Activated CD8-positive, alpha-beta memory T cell treated with anti-CD3 and anti-CD28 coated beads for 4 hours (primary cell): ENCODE measurements at places on chromosomes 2 and 18.

DNA sequence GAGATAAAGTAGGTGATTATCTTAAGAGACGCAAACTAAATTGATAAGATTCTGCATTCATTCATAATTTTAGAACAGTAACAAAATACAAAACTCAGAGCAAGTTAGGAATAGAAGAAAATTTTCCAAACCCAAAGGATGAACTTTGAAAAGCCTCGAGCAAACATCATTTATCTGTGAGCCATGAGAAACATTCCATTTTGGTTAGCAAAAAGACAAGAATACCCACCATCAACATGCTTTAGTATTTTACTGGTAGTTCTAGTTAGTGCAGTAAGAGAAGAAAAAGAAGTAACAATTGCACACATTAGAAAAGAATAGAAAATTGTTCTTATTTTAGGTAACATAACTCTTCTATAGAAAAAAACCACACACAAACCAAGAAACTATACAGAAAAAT is 291.3 kb upstream of the TCF4 start:
- DNase-seq, result no peak

GRCh38 chr2:28352104-28352503 is 40.6 kb upstream of the FOSL2 start:
- no peak for DNase-seq

- no peak for DNase-seq
Measured at GRCh38 chr2:16513626-16514025, 152.0 kb downstream of the CYRIA start.

- DNase-seq, result no peak
Measured at GRCh38 chr2:72148837-72149555, 1.3 kb upstream of the CYP26B1 start.

GRCh38 chr2:199778655-199779054 is 72.3 kb downstream of the FTCDNL1 start:
- no peak for DNase-seq

- no peak for DNase-seq
Measured at GRCh38 chr2:168710754-168711467, 91.5 kb upstream of the NOSTRIN start.

DNA sequence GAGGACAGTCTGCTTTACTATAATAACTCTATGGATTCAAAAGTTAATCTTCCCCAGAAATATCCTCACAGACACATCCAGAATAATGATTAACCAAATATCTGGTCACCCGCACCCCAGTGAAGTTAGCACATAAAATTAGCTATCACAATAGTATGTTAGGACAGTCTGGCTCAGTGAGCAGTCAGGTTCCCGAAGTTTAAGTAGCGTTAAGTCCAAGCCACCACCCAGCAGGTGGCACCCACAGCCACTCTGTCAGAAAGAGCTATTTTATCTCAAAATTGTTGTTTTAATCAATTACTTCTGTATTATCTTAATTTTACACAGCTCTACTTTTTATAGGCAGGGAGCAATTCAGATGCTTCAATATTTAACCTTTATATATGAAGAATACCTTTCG is 537.5 kb downstream of the MBD2 start:
- DNase-seq, result no peak

DNA sequence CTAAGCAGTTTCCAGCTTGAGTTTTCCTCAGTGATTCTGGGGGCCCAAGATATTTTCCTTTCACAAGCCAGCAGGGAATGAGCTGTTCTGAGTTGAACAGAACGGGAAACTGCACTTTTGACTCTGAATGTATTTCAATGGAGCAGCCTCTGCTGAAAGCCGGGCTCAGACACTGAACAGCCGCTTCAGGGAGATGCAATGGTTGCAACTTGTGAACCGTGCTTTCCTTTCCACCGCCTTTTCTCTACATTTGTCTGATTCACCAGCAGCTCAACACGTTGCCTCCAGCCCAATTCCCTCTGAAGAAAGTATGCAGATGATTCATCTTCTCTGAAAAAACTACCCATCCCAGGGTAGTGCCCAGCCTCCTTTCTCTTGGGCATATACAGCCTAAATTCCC is 119.3 kb upstream of the PKDCC start:
- DNase-seq, result no peak

DNA sequence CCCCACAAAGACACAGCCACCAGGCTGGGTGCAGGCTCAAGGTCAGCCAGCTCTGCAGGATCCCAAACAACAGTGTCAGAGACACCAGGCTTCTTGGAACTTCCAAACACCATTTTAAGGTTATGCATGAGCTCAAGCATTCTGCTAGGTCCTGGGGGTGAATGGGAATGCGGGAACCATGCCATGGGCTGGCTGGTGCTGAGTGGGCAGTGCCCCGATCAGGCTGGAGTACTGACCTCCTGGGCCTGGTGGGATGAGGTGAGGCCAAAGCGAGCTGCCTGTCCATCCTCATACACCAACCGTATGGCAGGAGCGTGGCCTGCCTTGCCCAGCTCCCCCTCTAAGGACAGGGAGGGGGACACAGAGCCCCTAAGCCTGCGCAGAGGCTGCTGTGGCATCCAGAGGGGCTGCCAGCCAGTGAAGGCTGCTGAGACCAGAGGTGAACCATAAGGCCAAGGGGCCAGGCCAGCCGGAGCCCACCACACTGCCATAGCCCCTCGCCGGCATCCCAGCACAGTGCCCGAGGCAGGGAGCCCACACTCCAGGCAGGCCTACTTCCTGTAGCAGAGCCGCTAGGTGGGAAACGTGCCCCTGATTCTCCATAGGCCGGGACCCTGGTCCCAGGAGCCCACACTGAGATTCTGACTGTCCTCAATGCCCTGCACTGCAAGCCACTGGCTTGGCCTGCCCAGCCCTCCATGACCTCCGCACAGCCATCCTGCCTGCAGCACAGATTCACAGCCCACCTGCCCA is 135.0 kb downstream of the HDAC4 start:
- DNase-seq, result no peak

DNA sequence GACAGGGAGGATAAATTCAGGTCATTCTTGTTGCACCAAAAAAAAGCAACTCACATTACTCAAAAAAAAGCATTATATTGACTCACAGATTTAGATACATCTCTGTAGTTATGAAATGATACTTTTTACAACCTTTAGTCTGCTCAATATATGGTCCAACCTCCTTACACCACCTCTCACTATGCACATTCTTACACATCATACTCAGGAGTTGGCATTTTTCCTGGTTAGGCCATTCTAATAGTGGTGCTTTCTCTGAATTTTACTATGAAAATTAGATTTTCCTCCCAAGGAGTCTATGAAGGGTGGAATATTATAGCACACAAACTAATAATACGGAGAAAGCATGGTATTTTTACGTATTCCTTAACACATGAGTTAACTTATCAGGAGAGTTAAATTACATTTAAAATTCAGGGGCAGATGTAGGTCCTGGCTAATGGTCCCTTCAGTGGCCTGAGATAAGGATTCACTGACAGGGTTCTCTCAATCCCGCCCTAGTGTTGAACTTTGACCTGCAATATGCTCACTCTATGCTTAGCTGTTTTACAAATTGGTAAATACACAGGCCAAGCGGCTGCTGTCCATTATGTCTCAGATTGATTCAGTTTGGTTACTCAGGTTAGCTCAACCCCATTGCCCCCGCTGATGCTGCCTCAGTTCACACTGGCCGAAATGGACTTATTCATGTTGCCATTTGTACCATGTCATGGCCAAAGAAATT is 153.6 kb downstream of the NCKAP5 start:
- DNase-seq, result no peak

DNA sequence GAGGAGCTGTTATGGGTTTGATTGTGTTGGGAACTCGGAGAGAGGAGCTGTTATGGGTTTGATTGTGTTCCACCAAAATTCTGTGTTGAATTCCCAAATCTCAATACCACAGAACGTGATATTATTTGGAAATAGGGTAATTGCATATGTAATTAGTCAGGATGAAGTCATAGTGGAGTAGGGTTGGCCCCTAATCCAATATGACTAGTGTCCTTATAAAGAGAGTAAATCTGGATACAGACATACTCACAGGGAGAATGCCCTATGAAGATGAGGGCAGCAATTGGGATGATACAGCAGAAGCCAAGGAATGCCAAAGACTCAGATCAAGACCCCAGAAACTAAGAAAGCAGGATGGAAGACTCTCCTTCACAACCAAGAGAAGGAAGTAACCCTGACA is 1023.2 kb upstream of the ZEB2 start:
- no peak for DNase-seq

GRCh38 chr2:186442885-186443284 is 43.2 kb upstream of the ZC3H15 start:
- no peak for DNase-seq

- DNase-seq, result no peak
Measured at GRCh38 chr2:151900331-151900730, 72.1 kb upstream of the ARL5A start.

- no peak for DNase-seq
Measured at GRCh38 chr18:69727912-69728572, 219.6 kb downstream of the CD226 start.

GRCh38 chr2:69087211-69087911 is 74.4 kb downstream of the ANTXR1 start:
- DNase-seq, result no peak

DNA sequence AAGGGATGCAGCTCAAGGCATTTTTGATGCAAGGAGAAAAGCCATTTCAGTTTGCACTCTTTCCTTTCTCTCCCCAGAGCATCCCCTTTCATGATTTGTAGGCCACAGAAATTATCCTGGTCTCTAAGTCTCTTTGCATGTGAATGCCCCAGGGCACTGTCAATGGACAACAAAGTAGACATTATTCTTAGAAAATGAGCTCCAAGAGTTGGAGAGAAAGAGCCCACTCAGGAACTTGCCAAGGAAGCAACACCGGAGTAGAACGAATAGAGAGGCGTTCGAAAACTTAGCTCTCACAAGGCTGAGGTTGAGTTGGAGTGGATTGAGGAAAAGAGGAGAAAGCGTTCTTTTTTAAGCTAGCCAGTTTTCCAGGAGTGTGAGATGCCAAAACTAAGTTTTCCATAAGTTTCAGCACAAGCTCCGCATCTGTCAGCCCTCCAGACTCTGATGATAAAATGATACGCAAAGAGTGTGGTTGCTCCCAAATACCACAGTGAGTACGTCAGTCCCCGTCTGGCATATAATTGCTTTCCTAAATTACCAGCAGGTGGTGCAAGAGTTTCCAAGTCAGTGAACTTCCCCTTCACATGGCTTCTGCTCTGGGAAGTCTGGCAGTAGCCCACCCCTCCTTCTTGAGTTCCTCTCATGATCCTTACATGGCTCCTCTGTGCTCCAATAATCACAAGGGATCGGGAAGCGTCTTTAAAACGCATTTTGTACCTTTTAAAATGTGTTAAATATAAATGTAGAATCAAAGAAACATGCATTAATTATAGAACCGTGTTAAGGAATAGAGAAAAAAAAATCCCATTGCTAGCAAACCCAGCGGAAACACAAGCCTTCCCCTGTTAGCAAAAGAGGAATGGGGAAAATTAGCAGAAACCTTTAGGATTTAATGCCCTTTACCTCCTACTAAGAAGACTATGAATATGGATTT is 1060.6 kb upstream of the FANCL start:
- DNase-seq, result no peak

DNA sequence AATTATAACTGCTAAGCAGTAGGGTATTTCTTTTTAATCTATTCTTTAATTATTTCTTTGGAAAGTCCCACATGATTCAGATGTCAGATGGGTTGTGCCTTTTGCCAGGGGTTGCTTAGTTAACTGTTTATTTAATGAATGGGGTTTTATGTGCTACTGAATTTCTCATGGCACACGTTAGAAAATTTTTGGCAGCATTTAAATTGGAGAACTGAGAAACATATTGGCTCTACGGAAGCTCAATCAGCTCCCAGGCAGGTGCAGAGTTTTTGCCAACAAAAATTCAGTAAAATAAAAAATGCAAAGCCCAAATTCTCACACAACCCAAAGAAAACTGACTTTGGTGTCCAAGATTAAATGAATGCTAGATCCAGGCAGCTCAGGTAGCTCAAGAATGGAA is 467.2 kb downstream of the NRXN1 start:
- DNase-seq, result no peak

DNA sequence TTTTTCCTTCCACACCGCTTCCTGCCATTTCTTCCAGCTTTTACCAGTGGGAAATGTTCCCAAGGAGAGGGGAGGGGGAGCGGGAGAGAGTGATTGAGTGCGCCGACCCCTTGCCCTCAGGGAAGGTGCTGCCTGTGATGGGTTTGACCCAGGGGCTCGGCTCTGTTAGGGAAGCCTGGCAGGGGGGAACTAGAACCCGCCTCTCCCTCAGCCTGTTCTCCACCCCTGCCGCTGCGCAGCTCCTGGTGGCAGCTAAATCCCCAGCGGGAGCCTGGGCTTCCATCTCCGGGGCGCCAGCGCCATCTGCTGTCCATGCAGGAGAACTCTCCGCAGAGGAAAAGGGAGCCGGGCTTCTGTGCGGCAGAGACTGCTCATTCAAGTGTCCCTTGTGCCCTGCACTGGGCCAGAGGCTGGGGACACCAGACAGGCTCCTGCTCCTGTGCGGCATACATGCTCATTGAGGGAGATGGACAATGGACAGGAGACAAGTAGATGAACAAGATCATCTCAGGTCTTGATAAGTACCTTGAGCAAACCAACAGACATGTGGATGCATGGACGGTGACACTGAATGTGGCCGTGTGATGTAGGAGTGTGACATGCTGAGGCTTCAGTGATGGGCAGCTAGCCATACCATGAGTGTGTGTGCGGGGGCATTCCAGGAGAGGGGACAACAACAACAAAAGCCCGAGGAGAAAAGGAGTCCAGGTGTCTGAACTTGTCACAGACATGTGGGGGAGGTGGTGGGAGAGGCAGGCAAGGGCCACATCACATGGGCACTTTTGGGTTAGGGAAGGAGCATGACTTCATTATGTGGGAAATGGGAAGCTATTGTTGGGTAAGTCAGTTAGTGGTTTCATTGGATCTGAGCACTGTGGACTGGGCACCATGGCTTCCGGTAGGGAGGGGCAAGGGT is 13.3 kb downstream of the CHPF start:
- peak; percentile 68 for DNase-seq

GRCh38 chr2:192267484-192267883 is 72.8 kb upstream of the TMEFF2 start:
- no peak for DNase-seq

DNA sequence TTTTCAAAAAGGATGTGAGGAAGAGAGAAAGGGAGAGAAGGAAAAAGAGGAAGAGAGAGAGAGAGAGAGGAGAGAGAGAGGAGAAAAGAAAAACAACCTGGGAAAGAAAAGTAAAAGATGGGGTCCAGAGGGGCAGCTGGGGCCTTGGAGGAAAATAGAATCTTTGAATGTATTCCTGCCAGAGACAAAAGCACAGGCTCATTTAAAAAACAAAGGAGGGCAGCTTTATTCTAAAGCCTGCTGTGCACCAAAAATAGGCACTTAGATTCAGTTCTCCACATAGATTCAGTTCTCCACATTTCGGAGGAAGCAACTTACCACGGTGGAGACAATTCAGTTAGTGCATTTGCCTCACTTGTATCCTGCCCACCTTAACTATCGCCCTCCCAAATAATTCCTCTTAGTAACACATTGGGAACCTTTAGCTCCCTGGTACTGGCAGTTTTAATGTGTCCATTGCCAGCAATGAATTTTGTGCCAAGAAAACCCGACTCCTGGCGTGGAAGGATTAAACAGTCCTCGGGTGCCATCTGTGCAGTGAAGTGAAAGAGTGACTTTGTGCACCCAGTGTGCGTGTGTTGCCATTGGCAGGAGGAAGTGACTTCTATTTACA is 71.3 kb downstream of the DPP4 start:
- no peak for DNase-seq
